ENCODE measurements at places on chromosomes 16 and 17. TPM values are rescaled to one million over a fixed set of nuclear protein-coding genes. Genes with fewer than 3 reads are reported as not detected.

DNA sequence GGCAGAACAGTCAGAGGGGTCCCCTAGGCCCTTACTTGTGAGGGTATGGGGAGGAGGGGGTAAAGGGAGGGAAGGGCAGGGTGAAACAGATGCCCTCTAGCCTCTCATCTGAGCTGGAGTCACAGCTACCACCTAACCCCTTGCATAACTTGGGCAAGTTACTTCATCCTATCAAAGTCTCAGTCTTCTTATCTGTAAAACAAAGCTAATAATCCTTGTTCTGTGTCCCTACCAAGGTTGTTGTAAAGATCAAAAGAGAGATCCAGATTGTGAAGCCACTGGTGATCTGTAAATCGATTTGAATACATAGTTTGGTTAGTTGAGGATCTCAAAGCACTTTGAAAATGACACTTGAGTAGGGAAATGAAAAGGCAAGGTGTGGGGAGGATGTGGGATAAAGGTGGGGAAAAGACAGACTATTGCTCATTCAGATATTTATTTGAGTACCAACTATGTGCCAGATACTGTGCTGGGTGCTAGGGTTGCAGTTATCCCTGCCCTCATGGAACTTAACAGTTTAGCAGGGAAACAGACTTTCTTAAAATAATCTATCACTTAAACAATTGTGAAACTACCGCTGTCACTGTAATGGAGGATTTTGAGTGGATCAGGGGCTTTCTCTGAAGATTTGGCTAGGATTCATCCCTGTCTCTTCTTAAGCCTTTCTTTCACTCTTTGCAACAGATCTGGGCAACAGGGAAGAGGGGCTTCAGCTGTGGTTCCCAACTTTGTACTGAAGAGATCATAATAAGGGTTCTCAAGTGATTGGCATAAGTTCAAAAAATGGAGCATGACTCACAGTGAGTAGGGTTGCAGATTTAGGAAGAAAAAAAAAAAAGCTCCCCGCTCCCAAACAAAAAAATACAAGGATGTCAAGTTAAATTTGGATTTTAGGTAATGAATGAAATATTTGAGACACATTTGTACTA, 3.0 kb downstream of the HEATR9 start:
- DNase-seq: no peak

- DNase-seq: no peak
Observed at GRCh38 chr16:41439-42068, 11.9 kb downstream of the POLR3K start.

DNA sequence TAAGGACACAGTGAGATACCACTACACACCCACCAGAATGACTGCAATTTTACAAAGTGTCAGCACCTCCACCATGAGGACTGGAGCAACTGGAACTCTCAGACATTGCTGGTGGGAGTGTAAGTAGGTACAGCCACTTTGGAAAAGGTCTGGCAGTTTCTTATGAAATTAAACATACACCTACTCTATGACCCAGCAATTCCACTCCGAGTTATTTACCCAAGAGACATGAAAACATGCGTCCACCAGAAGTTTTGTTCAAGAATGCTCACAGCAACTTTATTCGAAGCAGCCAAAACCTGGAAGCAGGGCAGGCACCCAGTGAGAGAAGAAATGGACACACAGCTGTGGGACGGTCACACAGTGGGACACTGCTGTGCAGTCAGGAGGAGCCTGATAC, 384.0 kb downstream of the SOX9 start:
- no peak for DNase-seq

DNA sequence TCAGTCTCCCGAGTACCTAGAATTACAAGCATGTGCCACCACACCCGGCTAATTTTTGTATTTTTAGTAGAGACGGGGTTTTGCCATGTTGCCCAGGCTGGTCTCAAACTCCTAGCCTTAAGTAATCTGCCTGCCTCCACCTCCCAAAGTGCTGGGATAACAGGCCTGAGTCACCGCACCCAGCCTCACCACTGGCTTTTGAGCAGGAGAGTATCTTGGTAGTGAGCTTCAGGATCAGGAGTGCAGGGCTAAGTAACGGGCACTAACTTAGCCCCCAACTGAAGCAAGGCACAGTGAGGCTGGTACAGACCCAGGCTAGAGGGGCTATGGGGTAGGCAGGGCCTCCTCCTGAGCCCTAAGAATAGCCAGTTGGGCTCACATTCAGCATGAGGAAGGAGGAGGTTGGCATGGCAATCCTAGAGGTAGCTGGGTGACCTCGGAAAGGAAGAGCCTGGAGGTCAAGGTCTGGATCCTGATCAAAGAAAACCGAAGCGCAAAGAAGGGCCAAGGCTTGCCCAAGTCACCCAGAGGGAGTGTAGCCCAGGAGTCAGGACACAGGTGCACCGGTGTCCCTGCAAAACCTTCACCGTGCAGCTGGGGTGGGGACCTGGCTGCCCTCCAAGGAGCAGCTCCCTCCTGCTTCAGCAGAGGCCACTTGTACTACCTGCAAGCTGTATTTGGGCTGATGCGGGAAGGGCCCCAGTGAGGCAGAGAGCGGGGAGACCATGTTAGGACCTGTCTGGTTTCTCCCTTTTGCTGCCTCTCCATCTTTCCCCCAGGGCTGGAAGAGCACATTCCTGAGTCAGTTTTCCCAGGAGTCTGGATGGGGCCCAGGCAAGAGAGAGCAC, 1.3 kb upstream of the ADGRG5 start:
- DNase-seq: peak; percentile 18

DNA sequence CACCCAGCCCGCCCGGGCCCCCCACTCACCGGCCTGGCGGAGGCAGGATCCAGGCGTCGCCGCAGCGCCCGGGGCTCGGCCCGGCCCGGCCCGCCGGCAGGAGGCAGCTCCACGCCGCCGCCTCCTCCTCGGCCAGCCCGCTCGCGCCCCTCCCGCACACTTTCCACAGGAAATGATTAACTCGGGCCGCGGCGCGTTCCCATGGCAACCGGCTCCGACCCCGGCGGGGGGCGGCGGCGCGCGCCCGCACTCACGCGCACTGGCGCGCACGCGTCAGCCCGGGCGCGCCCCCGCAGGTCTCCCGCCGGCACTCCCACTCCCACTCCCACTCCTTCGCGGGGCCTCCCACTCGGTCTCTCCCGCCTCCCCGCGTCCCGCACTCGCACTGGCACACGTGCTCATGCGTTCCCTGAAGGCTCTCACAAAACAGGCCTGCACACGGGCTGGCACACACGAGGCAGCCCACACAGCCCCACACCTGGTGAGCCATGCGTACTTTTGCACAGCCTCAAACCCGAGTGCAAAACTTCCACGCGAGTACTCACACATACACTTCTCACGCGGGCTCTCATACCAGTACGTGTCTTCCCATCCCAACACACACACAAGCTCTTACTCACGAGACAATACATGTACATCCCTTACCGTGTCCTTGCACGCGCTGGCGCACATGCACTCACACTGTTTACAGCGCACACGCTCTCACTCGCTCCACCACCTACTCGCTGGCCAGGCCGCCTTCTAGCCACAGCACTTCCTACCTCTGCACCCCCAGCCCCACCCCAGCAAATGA, at the start of gene KIFC3:
KIFC3 (minus strand) TSS at position 151 of the 793 bp plus-strand sequence. CDS start 4,248 bp downstream, outside the sequence.
- DNase-seq: no peak

GRCh38 chr17:77613218-77613617, 345.3 kb upstream of the TNRC6C start:
- DNase-seq: no peak

GRCh38 chr17:29615492-29616299, 7.0 kb downstream of the CORO6 start:
- DNase-seq: peak; percentile 94

DNA sequence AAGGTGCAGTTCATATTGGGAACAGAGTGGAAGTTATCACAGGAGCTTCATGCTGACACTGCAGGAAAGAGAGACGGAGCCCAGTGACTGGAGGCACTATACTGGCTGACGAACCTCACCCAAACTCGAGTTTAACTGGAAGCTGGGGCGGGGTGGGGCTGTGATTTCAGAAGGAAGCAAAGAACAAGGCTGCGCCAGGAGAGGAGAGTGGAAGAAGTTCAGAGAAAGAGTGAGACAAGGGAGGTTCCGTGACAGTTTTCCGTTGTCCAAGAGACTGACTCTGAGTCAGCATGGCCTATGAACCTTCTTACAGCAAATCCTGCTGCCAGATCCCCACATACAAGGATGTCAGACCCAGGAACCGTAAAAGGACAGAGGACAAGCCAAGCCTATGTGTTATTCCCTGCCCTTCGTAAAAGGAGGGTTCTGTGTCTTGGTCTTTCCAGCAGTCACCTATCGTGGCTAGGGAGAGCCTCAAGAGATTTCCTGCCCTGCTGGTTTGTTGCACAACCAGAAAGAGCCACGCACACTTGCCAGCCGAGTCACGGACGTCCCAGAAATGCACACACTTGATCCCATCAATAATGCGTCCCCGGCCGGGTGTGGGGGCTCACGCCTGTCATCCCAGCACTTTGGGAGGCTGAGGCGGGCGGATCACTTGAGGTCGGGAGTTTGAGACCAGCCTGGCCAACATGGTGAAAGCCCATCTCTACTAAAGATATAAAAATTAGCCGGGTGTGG, 5.1 kb downstream of the PITPNA start:
- DNase-seq: no peak

DNA sequence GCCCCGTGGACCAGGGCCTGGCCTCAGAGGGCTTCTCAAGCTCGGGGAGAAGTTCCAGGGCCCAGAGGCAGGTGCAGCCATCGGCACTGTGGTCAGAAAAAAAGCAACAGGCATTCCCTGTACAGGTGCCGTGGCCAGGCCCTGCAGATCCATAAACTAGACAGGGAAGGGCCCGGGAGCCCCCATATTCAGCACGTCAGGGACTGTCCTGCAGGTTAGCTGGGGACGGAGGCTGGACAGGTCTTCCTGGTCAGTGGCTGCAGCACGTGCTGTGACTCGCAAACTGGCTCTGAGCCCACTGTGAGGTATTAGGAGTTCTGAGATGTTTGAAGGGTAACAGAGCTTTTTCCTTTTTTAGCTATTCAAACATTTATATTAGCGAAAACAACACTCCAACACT, 15.0 kb upstream of the C16orf95 start:
- no peak for DNase-seq

- no peak for DNase-seq
Observed at GRCh38 chr16:16030449-16030848, 81.0 kb downstream of the ABCC1 start.

- DNase-seq: no peak
Observed at GRCh38 chr17:77388384-77389306, 247.9 kb downstream of the SEC14L1 start.

DNA sequence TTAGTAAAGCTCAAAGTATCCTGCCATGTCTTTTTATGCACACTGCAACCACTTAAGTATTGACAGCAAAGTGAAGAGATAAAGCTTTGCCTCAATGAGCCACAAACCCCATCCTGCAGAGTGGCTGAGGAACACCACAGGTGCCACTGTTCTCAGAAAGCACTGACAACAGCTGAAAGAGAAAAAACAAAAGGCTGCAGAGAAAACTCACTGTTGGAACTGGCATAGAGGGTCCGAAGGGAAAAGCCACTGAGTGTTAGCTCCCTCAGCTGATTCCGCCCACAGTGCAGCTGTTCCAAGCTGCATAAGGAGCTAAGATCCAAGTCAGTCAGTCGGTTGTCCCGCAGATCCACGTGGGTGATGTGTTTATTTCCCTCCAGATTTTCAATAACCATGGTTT, 48.3 kb downstream of the PHLPP2 start:
- no peak for DNase-seq

DNA sequence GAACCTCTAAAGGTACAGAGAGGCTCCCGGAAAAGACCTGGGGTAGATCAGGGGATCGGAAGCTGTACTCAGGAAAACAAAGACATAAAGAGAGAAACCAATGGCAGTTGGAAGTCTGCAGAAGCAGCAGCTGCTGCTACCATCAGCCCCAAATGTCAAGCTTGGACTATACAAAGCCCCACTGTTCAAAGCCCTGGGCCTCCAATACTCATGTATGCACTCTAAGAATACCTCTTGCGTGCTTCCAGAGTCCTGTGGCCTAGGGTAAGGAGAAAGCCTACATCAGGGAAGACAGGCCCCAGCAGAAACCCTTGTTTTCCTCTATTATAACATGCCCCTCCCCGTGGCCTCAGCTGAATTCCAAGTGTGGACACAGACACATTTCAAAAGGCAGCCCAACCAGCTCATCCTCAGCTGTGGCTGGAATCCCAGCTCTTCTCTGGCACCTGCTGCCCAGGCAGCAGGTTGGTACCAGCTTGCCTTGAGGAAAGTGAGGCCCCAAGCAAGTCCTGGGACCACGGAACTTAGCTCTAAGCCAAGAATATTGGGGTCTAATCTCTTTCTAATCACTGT, 19.3 kb upstream of the MTMR4 start:
- no peak for DNase-seq

DNA sequence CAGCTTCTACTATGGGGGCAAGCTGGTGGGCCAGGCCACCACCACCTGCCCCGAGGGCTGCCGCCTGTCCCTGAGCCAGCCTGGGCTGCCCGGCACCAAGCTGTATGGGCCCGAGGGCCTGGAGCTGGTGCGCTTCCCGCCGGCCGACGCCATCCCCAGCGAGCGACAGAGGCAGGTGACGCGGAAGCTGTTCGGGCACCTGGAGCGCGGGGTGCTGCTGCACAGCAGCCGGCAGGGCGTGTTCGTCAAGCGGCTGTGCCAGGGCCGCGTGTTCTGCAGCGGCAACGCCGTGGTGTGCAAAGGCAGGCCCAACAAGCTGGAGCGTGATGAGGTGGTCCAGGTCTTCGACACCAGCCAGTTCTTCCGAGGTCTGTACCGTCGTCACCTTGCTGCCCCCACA, 19.5 kb downstream of the IRF8 start:
- no peak for DNase-seq

GRCh38 chr16:4918781-4919251, 18.1 kb downstream of the PPL start:
- peak; percentile 58 for DNase-seq

Gene CD300E
- not detected for total RNA-seq

Gene KIFC3
- total RNA-seq: 5.0 TPM

Gene RPRML
- total RNA-seq: 1.4 TPM

Gene TP53TG3E
- total RNA-seq: not detected

Gene ALDH3A1
- 0.31 TPM for total RNA-seq

Gene PITPNM3
- total RNA-seq: 2.7 TPM

Gene ATAD5
- 24.6 TPM for total RNA-seq

Gene OTOA
- total RNA-seq: 0.11 TPM

Gene KRT32
- not detected for total RNA-seq

Gene SYCE1L
- total RNA-seq: 11.5 TPM

Gene DNAI2
- total RNA-seq: not detected

Gene DHRS7C
- total RNA-seq: not detected

Gene RMI2
- total RNA-seq: 57.6 TPM

Gene CX3CL1
- 1.6 TPM for total RNA-seq

Gene SLFN14
- not detected for total RNA-seq

Gene METTL9
- total RNA-seq: 108 TPM
